KBM-7 (cell line): ENCODE measurements at places on chromosomes 2 and 18.
A peak's percentile ranks its signal among the peaks of the same experiment; 100 is the strongest.

DNA sequence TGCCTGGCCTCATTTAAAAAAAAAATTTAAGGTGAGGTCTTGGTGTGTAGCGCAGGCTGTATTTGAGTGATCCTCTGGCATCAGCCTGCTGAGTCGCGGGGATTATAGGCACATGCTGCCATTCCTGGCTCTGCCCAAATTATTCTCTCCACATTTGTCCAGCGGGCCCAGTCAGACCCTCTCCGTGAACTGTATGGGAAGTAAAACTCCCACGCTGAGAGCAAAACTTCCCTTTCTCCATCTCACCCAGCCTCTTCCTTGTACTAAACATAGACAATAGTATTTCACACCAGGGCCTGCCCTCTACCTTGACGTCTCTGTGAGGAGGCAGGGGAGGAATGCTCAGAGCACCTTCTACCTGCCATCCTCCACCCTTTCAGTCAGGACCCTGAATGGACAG is 37.0 kb downstream of the EIF4E2 start:
- peak; percentile 29 for DNase-seq

DNA sequence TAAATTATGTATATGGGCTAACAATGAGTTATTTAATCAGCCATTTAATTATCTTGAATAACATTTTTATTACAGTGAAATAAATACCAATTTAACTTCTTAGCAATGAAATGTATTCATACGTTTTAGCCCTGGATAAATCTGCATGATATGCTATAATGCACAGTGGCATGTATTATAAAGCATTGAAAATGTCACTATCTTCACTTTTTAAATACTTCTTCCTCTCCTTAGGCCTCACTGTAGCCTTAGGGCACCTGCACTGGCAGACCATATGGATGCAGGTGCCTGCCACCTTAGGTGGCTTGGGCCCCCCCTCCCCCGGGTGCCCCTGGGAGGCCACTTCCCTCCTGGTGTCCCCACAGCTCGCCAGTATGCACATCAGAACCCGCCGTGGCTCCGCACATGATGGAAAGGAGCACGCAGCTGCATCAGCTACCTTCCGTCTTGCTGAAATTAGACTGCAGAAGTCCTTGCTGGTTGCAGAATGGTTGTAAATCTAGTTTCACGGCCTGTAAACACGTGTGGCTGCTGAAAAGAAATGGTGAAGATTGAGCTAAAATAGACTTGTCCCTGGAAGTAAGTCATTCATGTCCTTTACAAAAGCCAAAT is 56.7 kb downstream of the ADI1 start:
- no peak for DNase-seq

DNA sequence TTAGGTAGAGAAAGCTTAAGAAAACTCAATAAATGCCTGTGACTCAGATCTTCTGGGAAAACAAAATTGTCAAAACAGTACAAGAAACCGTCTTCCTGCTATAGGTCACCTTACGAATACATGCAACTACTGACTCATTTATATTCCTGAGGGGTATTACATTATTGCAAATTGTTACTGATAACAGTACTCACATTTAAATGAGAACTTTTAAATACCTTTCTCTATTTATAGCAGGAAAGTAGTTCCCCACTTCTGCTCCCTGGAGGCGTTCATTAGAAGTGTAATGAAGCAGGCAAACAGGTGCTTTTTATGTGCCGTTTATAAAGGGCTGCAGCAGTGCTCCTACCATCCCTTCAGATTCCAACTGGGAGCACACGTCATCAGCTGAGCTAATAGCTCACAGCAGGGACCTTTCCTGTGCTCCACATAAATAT is 65.1 kb upstream of the RPRM start:
- DNase-seq: no peak

DNA sequence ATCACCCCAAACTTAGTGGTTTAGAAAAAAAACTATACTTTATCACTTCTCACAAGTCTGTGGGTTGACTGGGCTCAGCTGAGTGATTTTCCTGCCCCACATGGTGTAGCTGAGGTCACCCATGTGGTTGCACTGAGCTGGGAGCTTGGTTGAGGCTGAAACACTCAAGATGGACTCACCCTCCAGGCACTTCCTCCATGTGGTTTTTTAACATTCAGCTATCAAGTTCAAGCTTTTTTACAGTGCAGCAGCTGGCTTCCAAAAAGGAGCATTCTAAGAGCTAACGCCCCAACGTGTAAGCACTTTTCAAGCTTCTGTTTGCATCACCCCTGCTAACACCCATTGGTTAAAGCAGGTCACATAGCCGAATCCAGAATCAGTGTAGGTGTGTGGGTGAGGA is 105.9 kb upstream of the CREB1 start:
- peak; percentile 79 for DNase-seq

DNA sequence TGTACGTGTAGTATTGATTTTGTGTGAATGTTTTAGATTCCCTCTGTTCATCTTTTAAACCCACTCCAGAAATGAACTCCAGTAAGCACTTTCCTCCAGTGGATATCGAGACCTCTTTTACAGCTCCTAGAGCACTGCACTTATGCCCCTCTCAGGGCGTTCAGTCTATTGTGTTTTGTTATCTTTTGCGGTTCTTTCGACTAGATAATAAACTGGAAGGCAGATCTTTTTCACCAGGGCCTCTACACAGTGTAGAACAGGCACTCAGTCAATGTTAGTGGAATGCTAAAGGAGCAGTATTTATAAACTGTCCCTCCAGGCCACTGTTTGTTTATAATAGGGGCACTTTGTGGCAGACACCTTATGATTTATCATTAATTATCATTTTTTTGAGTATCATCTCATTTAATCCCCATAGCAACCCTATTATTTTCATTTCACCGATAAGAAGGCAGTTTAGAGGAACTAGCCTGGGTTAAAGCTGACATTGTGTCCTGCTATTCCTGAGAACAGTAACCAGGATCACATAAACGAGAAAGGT is 742 bp upstream of the SOS1 start:
- no peak for DNase-seq

DNA sequence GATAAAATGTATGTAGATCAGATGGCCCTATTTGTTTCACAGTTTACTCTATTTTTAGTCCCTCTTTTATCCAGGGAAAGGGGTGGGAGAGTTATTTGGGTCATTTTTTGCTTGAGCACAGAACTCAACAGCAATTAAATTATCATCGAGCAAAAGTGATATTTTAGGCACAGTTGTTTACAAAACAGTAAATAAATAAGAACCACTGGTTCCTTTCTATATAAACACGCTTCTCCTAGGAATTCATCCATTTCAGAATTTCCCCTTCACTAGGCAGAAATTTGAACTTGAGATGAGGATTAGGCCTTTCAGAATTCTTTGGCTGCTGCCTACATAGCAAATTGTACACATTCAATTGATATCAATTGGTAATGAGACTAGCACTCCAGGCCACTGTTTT is 812.4 kb downstream of the CNTNAP5 start:
- DNase-seq: no peak

GRCh38 chr2:223169830-223170605 is 118.0 kb downstream of the KCNE4 start:
- DNase-seq: no peak

GRCh38 chr2:26347286-26347865 is 787 bp upstream of the ADGRF3 start:
- DNase-seq: no peak

DNA sequence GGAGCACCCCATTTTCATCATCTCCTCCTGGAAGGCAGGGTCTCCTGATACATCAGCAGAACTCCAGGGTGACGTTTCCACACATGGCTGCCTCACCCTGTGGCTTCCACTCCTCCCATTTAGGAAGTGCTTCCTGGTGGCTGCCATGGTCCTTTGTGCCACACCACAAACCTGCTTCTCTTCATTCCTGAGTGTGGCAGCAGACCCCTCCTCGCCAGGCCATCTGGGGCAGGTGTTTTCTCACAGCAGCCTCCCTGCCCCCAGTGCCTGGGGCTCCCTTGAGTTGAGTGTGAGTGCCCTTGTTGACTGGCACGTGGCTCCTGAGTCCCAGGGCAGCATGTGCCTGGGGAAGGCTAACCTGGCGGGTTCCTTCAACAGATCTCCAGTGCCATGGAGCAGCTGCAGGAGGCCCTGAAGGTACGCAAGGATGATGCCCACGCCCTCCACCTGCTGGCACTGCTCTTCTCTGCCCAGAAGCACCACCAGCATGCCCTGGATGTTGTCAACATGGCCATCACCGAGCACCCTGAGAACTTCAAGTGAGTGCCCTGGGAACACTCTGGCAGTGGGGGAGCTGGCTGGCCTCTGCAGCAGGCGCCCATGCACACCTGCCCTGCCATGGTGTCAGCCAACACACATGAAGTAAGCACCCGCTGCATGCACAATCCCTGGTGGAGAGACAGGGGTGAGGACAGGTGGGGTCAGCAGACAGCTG is 113.4 kb upstream of the MCFD2 start:
- no peak for DNase-seq

DNA sequence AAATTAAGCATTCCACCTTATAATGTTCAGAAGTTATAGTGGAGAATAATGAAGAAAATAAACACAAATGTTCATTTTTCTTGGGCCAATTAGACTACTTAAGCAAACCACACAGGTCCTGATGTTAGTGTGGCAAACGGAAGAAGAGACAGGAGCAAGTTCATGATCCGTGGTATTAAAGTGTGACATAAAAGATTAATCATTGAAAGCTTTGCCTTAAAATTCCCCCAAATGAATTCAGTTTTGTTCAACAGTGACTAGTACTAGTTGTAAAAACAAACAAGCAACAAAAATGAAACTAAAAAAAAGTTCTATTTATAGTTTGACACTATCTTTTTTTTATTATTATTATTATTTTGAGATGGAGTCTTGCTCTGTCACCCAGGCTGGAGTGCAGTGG is 73.7 kb downstream of the RFTN2 start:
- no peak for DNase-seq

DNA sequence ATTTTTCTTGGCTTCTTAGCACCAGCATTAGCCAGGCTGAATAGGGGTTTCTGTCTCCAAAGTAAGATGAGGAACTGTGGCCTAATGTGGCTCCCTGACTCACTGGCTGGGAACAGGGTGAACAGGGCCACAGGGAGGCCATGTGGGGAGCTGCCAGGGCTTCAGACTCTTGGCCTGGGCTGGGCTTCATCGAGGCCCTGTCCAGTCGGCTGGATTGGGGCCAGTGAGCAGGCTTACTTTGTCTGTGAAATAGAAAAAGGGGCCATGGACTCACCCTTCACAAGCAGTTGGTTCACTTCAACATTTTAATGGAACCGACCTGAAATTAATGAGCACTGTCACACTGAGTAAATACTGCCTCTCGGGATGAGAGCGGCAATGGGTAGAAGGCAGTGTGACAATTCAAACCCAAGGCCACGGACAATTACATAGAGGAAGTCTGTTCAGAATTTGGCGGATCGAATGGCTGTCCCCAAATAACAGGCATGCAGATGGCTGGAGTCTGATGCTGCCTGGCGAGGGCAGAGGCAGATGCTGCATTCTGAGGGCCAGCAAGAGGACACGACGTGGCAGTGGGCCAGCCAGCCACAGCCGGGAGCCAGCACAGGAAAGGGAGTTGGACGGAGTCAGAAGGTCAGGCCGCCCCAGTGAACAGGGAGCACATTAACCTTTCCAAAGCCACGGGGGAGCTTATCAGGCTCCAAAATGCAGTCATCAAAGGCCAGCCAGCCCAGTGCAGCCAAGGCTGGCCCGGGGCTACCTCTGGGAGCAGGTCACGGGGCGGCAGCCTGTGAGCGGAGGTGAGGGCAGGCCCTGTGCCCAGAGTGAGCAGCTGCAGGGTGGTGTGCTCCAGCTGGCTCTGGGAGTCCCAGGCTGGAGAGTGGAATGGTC is 146.6 kb upstream of the REV1 start:
- DNase-seq: no peak

DNA sequence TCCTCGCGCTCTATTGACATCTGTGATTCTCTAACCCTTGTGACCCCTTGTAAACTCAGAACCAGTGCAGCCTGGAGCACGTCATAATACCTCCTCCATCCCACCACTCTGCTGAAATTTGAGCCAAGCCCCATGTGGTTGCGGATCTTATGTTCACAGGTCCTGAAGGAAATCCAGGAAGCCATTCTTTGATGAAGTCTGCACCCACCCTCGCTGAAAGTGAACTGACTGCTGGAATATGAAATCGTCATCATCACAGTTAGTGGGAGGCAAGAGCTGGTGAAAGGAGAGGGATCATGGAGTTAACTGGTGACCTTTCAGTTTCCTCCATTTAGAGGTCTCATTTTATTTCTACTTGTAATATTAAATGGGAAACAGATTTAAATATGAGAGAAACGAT is 21.6 kb downstream of the ZEB2 start:
- DNase-seq: peak; percentile 46

- no peak for DNase-seq
Observed at GRCh38 chr2:97966545-97967215, 29.1 kb downstream of the TMEM131 start.
